ENCODE measurements at places on chromosomes 5 and 9.

DNA sequence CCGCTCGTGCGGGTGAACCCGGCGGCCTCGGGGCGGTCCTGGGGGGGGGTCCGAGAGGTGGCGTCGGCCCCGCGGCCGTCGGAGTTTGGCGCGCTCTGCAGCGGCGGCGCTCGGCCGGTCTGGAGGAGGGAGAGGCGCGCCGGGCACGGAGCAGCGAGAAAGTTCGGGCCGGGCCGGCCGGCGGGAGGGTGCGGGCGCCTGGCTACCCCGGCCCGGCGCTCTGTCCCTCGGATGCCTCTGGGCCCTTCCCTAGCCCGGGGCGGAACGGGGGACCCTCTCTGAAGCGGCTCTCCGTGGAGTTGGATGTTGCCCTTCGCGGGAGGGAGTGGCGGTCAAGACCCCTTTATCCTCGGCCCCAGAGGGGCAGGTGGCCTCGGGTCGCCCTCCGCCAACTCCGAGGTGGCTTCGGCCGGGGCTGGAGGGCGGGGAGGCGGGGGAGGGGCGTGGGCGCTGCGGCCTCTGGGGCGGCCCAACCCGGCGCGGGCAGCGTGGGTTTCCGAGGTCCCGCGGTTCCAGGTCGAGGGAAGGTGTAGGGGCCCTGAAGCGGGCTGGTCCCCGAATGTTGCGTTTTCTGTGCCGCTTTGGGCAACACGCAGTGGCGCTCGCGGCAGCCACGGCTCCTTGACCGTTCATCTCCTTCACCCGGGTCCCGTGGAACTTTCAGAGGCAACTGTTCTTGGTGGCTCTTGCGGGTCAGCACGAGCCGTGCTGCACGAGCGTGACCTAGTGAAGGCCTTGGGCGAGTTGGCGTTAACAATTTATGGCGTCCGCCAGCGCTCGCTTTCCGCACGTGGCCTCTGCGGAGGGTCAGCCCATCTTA is 290.5 kb downstream of the DOCK8 start:
- peak; percentile 55 for DNase-seq
- H3K27me3 ChIP-seq: peaks cover 32% of the 10 kb centered on the region
- peaks cover 22% of the 10 kb centered on the region for H3K36me3 ChIP-seq
- no peak overlapping the region for H3K27ac ChIP-seq
- H3K4me3 ChIP-seq: peak overlapping the region; percentile 84
- peaks cover 33% of the 10 kb centered on the region for H3K4me1 ChIP-seq

- H3K27me3 ChIP-seq: peaks cover 7% of the 10 kb centered on the region
- no peak overlapping the region for H3K27ac ChIP-seq
- no peak for DNase-seq
- H3K36me3 ChIP-seq: no peaks in the 10 kb centered on the region
- H3K4me1 ChIP-seq: peaks cover 8% of the 10 kb centered on the region
Measured at GRCh38 chr5:142863856-142864255, 93.7 kb downstream of the ARHGAP26 start.

DNA sequence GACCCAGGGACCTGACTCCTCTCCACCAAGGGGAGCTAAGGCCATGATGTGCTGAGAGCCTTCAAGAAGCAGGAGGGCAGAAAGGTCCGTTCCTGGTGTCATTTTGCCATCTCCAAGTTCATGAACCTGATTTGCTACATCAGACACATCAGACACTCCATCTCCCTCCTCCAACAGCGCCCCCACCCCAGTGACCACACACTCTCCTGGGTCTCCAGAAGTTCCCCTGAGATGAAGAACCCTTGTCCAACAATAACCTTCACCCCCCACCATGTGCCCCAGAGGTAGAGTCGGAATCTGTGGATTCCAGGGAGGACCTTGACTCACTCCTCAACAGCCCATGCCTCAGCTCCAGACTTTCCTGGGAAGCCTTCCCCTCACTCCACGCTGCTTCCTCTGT is 242.8 kb downstream of the CDK5RAP2 start:
- H3K4me1 ChIP-seq: peaks cover 13% of the 10 kb centered on the region
- no peak overlapping the region for H3K27ac ChIP-seq
- DNase-seq: no peak
- H3K36me3 ChIP-seq: no peaks in the 10 kb centered on the region
- H3K4me3 ChIP-seq: no peak overlapping the region

GRCh38 chr5:109304309-109304708 is 105.5 kb downstream of the PJA2 start:
- no peak for DNase-seq
- H3K36me3 ChIP-seq: no peaks in the 10 kb centered on the region
- H3K27me3 ChIP-seq: peaks cover 6% of the 10 kb centered on the region
- no peak overlapping the region for H3K27ac ChIP-seq
- H3K4me1 ChIP-seq: no peaks in the 10 kb centered on the region
- H3K4me3 ChIP-seq: no peak overlapping the region

GRCh38 chr5:113056988-113057387 is 80.4 kb downstream of the DCP2 start:
- H3K36me3 ChIP-seq: peaks cover 11% of the 10 kb centered on the region
- H3K27ac ChIP-seq: peak overlapping the region; percentile 17
- H3K4me1 ChIP-seq: peaks cover 65% of the 10 kb centered on the region

DNA sequence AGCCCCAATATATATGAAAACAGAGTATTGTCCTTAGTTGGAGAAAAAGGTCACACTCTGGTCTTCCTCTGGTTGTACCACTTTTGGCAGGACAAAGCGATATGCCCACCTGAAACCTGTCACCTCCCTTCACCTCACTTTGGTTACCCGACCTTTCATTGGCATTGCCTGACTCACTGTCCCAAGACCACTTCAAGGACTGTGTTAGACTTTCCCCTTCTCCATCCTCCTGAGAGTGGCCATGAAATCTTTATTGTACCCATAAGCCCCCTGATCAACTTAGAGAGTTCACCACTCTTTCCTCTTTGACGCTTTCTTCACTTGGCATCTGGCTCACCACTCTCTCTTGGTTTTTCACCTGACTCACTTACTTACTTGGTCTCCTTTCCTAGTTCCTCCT is 32.4 kb upstream of the AP3B1 start:
- no peak for DNase-seq
- no peak overlapping the region for H3K27ac ChIP-seq
- H3K36me3 ChIP-seq: no peaks in the 10 kb centered on the region
- H3K4me1 ChIP-seq: no peaks in the 10 kb centered on the region

DNA sequence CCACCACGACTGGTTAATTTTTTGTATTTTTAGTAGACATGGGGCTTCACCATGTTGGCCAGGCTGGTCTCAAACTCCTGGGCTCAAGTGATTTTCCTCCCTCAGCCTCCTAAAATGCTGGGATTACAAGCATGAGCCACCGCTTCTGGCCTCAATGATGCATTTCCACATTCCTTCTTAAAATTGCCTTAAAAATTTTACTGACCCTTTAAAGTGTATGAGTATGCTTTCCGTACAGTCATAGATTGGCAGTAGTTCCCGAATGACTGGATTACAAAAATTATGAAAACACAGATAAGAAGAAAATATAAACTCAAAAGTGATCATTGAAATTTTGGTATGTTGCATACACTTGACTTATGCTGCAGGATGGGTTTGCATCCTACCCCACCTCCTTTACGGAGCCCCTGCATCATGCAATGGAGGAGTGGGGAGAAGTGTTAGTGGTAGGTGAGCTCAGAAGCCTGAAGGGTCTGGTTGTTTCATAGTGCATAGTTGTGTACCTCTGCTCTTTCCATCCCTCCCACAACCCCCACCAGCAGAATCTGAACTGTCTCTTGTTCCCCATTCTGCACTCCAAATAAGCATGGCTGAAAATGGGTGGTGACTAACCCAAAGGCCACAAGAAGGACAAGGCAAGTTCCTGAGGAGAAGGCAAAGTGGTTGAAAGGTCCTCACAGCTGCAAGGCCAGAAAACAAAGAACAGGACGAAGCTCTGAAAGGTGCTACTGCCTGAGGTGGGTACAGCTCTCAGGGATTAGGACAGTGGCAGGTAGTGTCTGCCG is 26.8 kb downstream of the ANKRD55 start:
- no peaks in the 10 kb centered on the region for H3K36me3 ChIP-seq
- no peak for DNase-seq
- no peak overlapping the region for H3K27ac ChIP-seq
- no peak overlapping the region for H3K4me3 ChIP-seq
- H3K4me1 ChIP-seq: peaks cover 2% of the 10 kb centered on the region

DNA sequence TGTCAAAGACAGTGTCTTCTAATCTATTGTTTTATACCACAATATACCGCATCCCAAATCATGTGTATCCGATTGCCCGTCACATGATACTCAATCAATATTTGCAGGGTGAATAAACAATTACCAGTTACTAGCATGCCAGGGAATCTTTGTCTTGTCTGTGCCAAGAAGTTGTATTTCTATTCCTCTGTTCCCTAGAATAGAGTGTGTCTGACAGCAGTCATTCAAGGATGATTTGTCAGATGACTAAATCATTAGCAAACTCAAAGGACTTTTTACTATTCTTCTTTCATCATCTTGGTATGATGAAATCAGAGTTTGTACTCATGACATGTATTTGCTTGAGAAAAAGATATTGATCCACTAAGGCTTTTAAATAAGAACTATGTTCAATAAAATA is 348.8 kb downstream of the HTR1A start:
- DNase-seq: no peak
- no peaks in the 10 kb centered on the region for H3K36me3 ChIP-seq
- no peak overlapping the region for H3K4me3 ChIP-seq
- H3K27ac ChIP-seq: no peak overlapping the region

GRCh38 chr5:56685503-56686217 is 129.7 kb upstream of the MAP3K1 start:
- H3K27ac ChIP-seq: no peak overlapping the region
- H3K4me3 ChIP-seq: no peak overlapping the region
- H3K4me1 ChIP-seq: peaks cover 22% of the 10 kb centered on the region
- DNase-seq: no peak
- no peaks in the 10 kb centered on the region for H3K36me3 ChIP-seq
- no peaks in the 10 kb centered on the region for H3K27me3 ChIP-seq

DNA sequence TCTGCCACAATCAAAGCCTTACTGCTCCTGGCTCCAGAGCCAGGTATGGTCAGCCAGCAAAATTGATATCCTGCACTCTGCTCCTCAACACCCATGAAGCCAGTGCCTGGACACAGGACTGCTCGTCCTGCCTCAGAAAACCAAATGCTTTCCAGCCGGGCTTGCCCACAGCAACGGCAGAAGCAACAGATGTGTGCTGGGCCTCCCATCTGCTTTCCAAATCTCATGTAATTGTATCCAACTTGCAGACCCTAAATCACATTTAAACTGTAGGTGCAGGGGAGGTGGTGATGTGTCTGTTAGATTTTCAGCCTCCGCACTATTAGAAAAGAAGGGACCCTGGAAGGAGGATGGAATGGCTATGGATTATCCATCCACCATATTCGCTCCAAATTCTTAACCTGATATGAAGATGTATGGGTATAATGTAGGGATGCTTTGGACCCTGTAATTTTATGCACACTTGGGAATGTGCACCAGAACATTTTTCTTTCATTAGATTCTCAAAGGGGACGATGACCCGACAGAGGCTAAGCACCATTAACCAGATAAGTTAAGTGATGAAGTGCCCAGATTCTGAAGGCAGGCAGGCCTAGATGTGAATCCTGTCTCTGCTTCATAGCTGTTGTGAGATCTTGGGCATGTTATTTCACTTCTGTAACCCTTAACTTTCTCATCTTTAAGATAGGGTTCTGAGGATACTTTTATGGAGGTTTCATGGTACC is 58.2 kb downstream of the EXOSC2 start:
- no peak for DNase-seq
- H3K36me3 ChIP-seq: no peaks in the 10 kb centered on the region
- no peak overlapping the region for H3K4me3 ChIP-seq
- H3K27ac ChIP-seq: peak overlapping the region; percentile 48

GRCh38 chr5:67941614-67942401 is 273.7 kb upstream of the PIK3R1 start:
- no peaks in the 10 kb centered on the region for H3K36me3 ChIP-seq
- H3K27me3 ChIP-seq: peaks cover 2% of the 10 kb centered on the region
- H3K27ac ChIP-seq: no peak overlapping the region
- H3K4me1 ChIP-seq: peaks cover 6% of the 10 kb centered on the region
- no peak overlapping the region for H3K4me3 ChIP-seq

DNA sequence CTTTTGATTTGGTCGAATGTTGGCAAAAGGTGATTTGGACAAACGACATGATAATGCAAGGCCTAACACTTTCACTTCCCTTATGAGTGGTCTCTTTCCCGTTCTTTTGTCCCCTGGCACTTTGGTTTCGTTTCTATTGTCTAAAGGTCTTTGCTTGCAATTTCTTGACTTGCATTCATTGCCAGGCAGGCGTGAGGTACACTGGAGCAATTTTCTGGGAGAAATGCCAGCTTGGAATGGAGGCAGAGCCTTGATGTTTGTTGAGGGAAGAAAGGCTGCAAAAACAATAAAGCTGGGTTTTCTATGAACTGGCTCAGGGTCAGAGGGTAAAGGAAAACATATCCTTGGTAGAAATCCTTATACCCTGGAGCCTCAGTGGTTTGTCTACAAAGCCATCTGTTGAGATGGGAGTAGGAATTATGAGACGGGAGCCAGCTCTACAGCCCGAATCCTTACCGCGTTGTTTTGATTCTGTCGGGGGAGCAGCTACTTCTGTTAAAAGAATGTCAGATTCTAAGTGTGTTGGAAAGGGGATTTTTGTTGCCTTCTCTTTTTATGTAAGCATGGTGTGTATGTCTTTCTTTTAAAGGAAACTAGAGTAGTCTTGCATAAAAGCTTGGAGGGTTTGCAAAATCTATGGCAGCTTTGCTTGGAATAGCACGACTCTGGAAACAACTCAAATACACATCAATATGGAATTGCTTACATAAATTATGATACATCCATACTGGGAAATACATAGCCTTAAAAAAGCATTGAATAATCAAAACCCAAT is 158.9 kb downstream of the RMI1 start:
- H3K4me3 ChIP-seq: peak overlapping the region; percentile 67
- no peak overlapping the region for H3K27ac ChIP-seq
- peaks cover 81% of the 10 kb centered on the region for H3K27me3 ChIP-seq
- H3K36me3 ChIP-seq: no peaks in the 10 kb centered on the region

GRCh38 chr5:101067429-101067828 is 164.3 kb upstream of the ST8SIA4 start:
- no peaks in the 10 kb centered on the region for H3K4me1 ChIP-seq
- H3K27ac ChIP-seq: no peak overlapping the region
- H3K36me3 ChIP-seq: no peaks in the 10 kb centered on the region
- no peaks in the 10 kb centered on the region for H3K27me3 ChIP-seq
- H3K4me3 ChIP-seq: no peak overlapping the region
- no peak for DNase-seq

GRCh38 chr9:92360083-92360482 is 34.3 kb downstream of the CENPP start:
- no peaks in the 10 kb centered on the region for H3K27me3 ChIP-seq
- no peak for DNase-seq
- H3K27ac ChIP-seq: no peak overlapping the region
- no peak overlapping the region for H3K4me3 ChIP-seq
- H3K36me3 ChIP-seq: peaks cover 42% of the 10 kb centered on the region

GRCh38 chr9:89933578-89933977 is 328.8 kb downstream of the GADD45G start:
- no peak for DNase-seq
- H3K4me3 ChIP-seq: no peak overlapping the region
- peaks cover 63% of the 10 kb centered on the region for H3K4me1 ChIP-seq
- H3K27me3 ChIP-seq: peaks cover 18% of the 10 kb centered on the region
- peaks cover 5% of the 10 kb centered on the region for H3K36me3 ChIP-seq

Measured in nephron progenitor cell (in vitro differentiated cells).